ENCODE measurements at places on chromosomes 5 and 9.

- no peak for DNase-seq
Measured at GRCh38 chr5:178790371-178790770, 59.9 kb upstream of the ZNF354A start.

DNA sequence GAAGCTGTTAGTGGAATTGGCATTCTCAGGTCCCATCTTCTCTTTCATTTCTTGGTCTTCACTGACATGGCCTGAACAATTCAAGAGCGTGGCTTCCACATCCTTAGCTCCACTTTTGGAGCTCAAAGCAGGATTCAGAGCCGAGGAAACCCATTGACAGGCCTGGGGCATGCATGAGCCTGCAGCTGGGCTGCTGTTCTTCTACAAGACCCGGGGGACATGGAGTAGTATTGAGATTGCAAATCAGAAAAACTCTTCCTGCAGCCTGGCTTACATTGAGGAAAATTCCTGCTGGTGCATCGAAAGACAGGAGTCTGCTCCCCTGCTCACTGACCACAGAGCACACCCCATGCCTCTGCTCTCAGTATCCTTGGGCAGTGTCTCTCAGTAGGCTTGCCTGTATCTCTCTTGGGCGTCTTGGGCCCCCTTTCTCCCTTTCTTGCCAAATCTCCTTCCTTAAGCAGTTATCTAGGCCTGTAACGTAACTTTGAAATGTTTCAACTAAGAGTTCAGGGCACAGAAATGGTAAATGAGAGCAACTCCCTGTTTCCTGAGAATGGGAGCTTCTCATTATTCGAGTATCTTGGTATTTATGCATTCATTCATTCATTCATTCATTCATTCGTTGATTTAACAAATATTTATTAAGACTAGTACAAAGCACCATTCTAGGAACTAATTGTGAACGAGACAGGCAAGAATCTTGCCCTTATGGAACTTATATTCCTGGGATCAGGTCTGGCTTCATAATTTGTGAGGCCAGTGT is 603.6 kb upstream of the CLINT1 start:
- DNase-seq = no peak

GRCh38 chr9:1550636-1551035 is 464.5 kb upstream of the SMARCA2 start:
- DNase-seq = no peak

GRCh38 chr9:69215774-69216485 is 41.9 kb downstream of the TJP2 start:
- no peak for DNase-seq

GRCh38 chr9:16352791-16353401 is 517.6 kb downstream of the BNC2 start:
- no peak for DNase-seq

DNA sequence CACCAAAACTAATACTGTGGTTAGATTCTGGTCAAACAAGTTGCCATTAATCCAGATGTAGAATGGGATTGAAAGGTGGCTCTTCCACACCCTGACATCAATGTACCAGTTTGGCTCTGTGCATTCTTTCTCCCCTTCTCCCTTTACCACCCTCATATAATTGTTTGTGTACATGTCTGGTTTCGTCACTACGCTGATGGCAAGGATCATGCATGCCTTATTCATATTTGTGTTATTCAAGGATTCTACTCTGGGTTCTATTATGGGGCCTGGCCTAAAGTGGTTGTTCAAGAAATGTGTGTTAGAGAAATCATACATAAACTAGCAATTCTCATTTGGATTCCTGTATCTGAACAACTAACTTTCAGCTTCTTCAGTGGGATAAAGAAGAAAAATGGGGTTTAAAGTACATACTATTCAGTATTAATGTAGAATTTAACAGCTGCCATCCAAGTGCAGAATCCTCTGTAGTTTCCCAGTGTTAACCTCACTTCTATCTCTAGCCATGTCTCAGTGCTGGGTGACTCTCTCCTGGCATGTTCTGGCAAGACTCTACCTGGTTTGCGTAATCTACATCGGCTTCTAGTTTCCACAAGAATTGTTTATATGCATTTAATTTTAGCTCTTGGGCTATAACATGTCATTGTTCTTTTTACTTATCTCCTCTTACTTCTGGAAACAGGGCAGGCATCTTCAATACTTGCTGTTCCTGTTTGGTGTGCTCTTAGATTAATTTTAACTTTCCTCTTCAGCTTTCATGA is 27.9 kb upstream of the CDKN2B start:
- no peak for DNase-seq

DNA sequence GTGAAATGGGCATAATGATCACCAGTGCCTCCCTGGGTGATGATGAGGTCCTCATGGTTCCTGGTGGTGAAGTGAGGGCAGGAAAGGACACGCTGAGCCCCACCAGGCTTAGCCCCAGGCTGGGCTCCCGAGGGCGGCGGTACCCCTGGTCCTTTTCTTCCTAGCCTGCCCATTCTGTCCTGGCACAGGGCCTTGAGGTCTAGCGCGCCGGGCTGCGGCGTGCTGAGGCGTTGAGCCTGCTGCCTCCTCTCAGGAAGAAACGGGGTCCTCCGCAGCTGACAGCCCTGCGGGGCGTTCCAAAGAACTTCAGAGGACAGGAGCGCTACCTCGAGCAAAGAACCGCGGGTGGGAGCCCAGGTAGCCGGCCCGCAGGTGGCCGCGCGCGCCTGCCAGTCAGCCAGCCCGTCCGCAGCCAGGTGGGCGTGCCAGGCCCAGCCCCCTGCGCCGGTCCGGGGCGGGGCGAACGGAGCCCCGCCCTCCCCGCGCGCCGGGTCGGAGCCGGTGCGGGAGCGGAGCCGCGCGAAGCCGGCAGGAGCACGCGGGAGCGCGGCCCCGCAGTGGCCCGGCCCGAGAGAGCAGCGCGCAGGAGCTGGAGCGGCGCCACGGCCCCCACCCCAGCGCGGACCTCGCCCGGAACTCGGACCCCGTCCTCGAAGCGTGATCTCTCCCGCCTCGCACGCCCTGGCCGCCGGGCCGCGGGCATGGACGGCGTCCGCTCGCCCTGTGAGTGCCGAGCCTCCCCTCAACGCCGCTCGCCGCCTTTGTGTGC is at the start of gene WNK2:
WNK2 (plus strand) TSS at position 477 of the 769 bp plus-strand sequence. CDS start 791 bp downstream, outside the sequence.
- no peak for DNase-seq

GRCh38 chr5:112356178-112356956 is 62.7 kb downstream of the EPB41L4A start:
- DNase-seq = no peak

GRCh38 chr5:159764283-159765134 is 151.8 kb upstream of the ADRA1B start:
- DNase-seq = peak; percentile 16

DNA sequence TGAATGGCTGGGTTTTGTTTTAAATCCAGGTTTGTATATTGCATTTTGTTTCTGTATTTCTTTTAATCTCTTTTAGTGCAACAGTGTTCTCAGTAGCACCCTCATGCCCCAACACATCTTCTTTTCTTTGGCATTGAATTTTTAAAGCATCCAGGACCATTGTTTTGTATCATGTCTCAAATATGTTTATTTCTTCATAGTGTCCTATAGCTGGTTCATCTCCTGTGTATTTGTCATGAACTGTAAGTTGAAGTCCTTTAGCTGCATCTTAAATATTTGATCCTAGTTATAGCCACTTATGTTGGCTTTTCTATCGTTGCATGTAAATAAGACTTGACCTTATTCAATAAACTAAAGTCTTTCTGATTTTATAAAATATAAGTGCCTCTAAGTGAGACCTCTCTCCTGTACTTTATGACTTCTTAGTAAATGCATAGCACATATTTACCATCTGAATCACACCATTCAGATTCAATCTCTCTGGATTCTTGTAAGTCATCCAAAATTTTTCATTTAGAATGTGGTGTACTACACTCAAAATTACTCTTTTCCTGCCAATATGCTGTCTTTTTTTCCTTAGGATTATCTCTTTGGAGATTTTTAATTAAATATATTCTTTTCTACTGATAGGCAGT is 21.0 kb upstream of the ERCC6L2 start:
- DNase-seq = no peak

DNA sequence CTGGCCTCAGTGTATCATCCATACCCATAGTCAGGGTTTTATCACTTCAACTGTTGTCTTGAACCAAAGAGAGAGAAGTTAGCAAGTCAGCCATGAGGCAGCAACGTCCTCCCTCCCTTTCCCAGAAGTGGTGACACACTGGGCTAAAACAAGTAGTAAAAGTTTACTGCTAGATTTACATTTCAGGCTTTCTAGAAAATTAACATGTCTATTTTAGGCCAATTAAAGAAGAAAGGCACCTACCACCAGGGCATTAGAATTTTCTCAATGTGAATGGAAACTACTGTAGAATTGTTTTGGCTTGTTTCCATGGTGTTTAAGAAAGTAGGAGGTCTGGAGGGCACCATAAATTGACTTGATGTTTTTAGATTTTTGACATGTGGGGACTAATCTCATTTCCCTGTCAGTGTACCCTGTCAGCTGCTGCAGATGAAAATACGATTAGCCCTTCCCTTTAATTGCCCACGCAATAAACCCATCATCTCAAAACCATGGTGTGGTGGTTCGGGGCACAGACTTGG is 121.8 kb upstream of the ELL2 start:
- no peak for DNase-seq

GRCh38 chr5:55925712-55926111 is 69.1 kb downstream of the IL6ST start:
- no peak for DNase-seq

- no peak for DNase-seq
Measured at GRCh38 chr9:35852267-35852815, 17.9 kb downstream of the OR13J1 start.

GRCh38 chr9:111102793-111103464 is 64.7 kb upstream of the LPAR1 start:
- DNase-seq = no peak

DNA sequence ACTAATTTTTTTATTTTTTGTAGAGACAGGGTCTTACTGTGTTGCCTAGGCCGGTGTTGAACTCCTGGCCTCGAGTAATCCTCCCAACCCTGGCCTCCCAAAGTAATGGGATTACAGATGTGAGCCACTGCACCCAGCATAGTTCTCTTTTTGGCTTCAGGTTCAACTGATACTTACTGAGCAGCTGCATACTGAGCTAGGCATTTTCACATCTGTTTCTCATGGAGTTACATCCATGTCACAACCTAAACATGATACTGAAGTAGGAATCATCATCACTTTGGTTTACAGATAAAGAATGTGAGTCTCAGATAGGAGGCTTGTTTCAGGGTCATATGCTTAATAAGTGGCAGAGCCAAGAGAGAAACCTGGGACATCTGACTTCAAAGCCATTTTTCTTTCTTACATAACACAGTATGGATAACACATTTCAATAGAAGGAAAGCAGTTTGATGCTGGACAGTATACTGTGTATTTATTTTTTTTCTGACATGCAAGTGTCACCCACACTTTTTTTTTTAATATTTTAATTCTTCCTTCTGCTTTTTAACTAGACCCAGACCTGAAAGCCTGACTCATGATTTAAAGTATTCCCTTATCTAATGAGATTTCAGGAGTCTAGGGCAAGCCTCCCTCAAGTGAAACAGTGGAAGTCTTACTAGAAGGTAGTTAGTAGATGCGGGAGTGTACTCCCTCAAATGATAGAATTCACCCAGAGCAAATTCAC is 90.8 kb downstream of the HACD4 start:
- no peak for DNase-seq

- DNase-seq = no peak
Measured at GRCh38 chr5:116097301-116097700, 12.5 kb downstream of the COMMD10 start.

DNA sequence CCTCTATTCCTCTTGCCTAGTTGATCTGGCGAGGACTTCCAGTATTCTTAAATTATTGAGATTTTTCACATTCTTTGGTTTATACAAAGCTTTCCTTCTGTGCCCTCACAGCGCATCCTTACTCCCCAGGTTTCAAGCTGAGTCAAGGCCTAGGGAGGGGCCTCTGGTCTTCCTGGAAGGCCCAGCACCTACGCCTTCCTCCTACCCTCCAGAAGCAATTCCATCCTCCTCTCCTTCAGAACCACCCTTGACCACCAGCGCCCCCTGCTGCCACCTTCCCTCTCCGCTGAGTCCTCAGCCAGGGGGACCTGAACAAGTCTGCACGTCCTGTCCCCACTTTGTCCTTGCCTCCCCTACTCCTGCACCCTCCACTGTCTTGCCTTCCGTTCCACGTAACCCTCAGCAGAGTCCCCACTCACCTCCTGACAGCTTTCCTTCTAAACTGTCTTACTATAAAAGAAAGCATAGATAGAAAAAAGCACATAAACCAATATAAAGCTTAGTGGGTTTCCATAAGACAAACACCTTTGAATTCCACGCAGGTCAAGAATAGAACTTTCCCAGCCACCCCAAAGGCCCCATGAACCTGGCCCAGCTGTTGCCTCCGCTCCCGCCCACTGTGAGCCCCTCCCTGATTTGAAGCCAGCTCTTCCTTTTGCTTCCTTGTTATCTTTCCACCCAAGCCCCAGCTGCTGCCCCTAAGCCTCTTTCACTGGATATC is 63.0 kb upstream of the CTSL start:
- DNase-seq = peak; percentile 59

- DNase-seq = no peak
Measured at GRCh38 chr5:66602621-66603020, 6.4 kb downstream of the MAST4 start.

GRCh38 chr9:128275198-128276007 is at the start of gene GOLGA2:
GOLGA2 (minus strand) TSS chr9:128276007; CDS start chr9:128275976, 31 bp downstream.
- peak; percentile 17 for DNase-seq

DNA sequence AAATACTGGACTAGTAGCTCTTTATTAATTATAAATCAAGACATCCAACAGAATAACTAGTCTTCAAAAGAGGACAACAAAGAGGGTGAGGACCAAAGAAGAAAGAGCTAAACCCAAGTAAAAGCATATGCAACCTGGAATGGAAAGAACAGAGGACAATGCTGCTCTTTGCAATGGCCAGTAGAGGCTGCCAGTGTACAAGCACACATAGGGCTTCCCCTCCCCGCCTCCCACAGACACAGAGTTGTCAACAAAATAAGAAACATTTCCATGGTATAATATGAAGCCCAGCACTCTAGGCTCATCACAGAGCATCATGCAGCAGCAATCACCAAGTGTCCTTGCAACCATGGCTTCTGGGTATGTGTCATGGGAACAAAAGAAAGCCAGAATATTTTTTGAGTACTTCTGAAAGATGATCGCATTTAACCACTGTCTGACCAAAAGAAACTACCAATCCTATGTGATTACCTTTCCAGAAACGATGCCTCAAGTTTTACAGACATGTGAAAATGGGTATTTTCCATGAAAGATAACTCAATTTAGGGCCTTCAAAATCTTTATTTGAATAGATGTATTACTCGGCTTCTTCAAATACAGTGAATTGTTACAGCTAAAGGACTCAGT is 58.1 kb downstream of the RFX3 start:
- DNase-seq = peak; percentile 50

- no peak for DNase-seq
Measured at GRCh38 chr9:117145811-117146490, 268.9 kb downstream of the ASTN2 start.

DNA sequence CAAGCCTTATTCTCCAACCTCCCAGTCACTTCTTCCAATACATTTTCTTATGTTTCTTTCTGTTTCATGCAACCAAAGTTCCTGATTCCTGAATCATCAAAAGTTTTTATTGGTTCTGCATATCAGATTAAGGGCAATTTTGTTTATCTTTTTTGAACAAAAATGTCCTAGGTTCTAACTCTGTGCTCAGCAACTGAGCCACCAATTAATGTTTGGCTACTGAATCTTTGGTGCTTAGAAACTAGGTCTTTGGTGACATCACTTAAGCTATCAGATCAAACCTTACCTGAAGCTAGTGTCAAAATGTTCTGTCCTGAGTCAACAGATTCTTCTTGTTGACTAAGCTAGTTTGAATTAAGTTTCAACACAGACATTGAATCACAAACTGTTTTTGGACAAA is 56.1 kb downstream of the FGF18 start:
- no peak for DNase-seq
